Activated T-helper 1 cell treated with anti-CD3 and anti-CD28 coated beads, Interleukin-2, amount 50 U/mL, for 16 hours (primary cell): ENCODE measurements at places on chromosomes 2 and 18.

- no peak for DNase-seq
These were observed 527.6 kb upstream of the ID2 start for GRCh38 chr2:8154270-8154669.

DNA sequence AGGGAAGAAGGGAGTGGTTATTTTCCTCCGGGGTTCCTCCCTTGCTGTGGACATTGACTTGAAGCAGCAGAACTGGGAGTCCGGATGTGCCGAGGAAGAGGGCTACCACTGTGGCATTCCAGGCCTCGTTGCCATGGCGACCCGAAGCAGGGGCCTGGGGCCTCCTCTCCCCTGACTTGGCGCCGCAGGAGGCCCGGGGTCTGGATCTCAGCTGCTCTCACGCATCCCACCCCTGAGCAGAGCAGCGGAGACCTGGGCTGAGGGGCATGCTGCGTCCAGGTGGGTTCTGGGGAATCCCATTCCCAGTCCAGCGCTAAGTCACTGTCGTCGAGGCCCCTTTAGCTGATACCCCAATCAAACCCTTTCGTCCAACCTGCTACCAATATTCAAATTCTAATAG is 100.2 kb downstream of the BCL11A start:
- DNase-seq, result no peak

DNA sequence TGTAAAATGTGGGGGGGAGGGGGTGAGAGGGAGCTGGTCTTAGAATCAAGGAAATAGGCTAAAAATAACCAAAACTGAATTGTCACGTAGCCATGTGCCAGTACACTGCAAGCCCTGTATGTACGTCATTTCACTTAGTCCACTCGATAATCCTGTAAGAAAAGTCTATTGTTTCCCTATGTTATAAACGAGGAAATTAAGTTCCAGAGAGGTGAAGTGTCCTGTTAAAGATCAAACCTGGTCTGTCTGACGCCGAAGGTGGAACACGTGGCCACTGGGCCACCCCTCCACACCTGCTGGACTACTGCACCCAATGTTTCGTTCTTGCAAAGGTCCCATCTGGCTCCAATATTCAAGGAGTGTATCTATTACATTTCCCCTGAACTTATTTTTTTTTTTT is 29.6 kb downstream of the TFCP2L1 start:
- DNase-seq, result no peak

GRCh38 chr2:27729198-27729597 is 42.3 kb upstream of the MRPL33 start:
- DNase-seq, result no peak

DNA sequence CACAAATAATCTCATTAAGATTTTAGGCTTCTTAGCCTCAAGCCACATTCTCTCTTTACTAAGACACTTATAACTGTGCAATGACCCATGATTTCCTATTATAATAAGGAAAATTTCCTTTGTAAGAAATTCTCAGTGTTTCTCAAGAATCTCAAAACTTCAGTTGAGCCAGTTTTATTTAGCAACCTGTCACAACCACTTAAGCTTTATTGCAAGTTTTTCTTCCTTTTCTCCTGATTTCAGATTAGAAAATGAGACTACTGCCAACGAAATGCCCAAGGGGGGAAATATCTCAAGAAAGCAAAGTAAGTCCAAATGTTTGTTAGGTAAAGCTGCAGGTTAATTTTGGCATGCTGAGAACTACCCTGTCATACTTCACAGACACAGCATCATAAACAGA is 178.5 kb downstream of the THADA start:
- DNase-seq, result no peak

GRCh38 chr2:40004336-40004735 is 225.3 kb upstream of the THUMPD2 start:
- DNase-seq, result no peak

DNA sequence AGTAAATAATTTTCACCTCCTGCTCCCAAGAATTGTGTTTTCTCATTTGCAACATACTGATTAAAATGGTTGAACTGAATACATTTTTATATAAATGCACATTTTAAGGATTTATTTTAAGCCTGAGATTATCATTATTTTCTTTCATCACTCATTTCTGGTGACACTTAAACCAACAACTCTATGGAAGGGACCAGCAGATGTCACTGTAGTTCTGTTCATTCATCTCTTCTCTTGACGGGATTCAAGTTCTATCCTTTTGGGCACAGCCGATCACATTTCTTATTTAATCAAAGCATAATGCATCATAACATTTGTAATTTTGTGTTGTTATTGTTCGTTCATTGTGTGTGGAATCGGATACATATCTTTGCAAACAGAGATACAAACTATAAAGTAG is 417.9 kb downstream of the HRH4 start:
- no peak for DNase-seq

GRCh38 chr2:611519-611918 is 65.7 kb downstream of the TMEM18 start:
- DNase-seq, result no peak

- DNase-seq, result no peak
These were observed 192.5 kb downstream of the HAUS1 start for GRCh38 chr18:46296656-46297055.

- DNase-seq, result no peak
These were observed 47.5 kb downstream of the MARCO start for GRCh38 chr2:118989481-118989880.

GRCh38 chr2:125983364-125983763 is 672.6 kb upstream of the GYPC start:
- no peak for DNase-seq
